ENCODE measurements at places on chromosomes 1 and 21.

GRCh38 chr1:224180783-224181452, 2.1 kb upstream of the DEGS1 start:
- DNase-seq: no peak

GRCh38 chr1:160338580-160338979, 4.5 kb downstream of the COPA start:
- DNase-seq: no peak

GRCh38 chr1:39898648-39899603, 2.8 kb downstream of the MYCL start:
- no peak for DNase-seq

- no peak for DNase-seq
These were observed 126.8 kb upstream of the DEPDC1 start for GRCh38 chr1:68623700-68624099.

- DNase-seq: no peak
These were observed 33.7 kb downstream of the TBX15 start for GRCh38 chr1:118954301-118954905.

DNA sequence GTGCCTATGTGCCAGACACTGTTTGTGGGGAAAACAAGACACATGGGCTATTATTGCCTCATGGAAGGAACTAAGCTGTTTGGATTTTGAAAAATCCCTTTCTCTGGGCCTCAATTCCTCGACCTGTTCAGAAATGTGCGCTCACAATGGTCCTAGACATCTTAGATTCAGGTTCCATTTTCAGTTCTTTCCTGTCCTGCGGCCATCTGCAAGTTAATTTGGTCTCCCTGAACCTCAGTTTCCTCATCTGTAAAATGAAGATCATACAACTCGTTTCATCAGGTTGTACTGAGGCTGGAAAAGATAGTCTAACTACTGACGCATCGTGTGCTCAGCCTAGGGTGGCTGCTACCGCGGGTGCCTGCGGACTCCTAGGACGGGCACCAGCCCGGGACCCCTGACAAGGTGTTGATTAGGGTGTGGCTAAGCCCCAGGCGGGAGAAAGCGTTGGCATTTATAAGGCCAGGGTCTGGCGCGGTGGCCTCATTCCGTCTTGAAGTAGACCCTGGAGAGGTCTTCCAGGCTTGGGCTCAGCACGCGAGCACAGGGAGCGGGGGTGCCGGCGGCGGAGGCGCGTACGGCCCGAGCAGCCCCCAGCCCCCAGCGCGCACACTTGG, 493 bp upstream of the ELOA start:
- no peak for DNase-seq

- no peak for DNase-seq
These were observed 36.6 kb downstream of the HIVEP3 start for GRCh38 chr1:41882068-41882477.

- no peak for DNase-seq
These were observed 55.9 kb downstream of the CAMSAP2 start for GRCh38 chr1:200794506-200795065.

DNA sequence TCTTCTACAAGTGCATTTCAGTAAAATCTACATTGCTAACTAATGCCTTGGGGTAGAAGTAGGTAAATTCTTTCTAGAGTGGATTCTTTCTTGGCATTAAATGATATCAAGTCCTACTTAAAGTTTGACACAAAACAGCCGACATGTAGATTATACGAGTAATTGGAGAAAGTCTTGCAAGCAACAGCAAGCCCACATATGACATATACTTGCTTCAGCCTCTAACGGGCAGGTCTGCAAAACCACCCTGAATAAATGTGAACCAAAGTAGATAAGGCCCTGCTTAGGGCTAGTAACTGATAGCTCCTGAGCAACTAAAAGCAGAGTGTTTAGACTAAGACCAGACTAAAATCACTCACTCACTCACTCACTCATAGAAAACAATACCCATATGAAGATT, 203.2 kb downstream of the LTN1 start:
- no peak for DNase-seq

GRCh38 chr1:17186216-17186909, 18.6 kb upstream of the PADI1 start:
- no peak for DNase-seq

- no peak for DNase-seq
These were observed 85.3 kb downstream of the C1orf21 start for GRCh38 chr1:184472136-184472535.

GRCh38 chr1:222923506-222923905, 108.7 kb downstream of the DISP1 start:
- DNase-seq: no peak

GRCh38 chr1:62599044-62599443, 1.7 kb downstream of the ANGPTL3 start:
- no peak for DNase-seq

DNA sequence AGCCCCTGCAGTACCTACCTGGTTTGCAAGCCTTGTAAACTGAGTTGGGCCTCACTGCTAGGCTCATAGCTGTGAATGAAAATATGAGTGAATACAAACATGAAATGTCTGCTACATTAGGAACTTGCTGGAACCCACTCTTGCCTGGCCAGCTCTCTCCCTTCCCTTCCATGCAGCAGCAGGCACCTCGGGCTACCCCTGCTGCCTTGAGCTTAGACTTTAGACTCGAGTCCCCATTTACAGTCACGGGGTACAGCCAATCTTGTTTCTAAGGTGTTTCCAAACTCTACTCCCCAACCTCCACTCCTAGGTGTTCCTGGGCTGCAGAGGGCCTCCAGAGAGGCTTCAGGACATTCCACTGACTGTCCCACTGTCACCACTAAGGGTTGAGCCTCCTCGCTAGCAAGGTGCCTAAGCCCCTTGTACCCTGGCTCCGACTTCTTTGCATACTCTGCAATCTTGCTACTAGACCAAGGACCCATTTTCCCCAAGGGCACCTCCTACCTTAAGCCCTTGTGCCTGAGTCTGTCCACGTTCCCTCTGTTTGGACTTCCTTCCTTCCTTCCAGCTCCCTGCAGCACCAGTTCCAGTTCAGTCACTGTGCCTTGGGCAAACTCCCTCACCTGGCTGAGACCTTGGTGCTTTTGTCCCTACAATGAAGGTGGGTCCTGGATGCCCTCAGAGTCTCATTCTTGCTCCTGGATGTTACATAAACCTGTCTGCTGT, 36.9 kb downstream of the CDK18 start:
- DNase-seq: no peak

DNA sequence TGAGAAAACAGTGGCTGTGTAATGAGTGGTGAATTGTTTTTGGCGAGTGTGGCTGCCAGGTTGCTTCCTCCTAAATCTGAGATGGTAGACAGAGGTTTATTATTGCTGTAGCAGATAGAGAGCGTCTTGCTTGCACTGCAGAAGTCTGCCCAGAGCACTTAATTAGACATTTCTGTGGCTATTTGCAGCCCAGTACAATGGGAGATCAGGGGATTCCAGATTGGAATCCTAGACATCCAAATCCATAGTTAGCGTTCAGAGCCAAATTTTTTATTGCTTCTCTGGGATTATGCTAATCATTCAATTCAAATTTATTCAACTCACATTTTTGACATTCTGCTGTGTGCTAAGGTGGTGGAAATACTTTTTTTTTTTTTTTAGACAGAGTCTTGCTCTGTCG, 30.0 kb downstream of the KIF26B start:
- no peak for DNase-seq

- no peak for DNase-seq
These were observed 2.0 kb downstream of the KCND3 start for GRCh38 chr1:111987502-111987901.

GRCh38 chr1:10519016-10519417, 44.3 kb downstream of the PEX14 start:
- DNase-seq: no peak

GRCh38 chr1:150558761-150559655, 9.8 kb downstream of the ADAMTSL4 start:
- no peak for DNase-seq

DNA sequence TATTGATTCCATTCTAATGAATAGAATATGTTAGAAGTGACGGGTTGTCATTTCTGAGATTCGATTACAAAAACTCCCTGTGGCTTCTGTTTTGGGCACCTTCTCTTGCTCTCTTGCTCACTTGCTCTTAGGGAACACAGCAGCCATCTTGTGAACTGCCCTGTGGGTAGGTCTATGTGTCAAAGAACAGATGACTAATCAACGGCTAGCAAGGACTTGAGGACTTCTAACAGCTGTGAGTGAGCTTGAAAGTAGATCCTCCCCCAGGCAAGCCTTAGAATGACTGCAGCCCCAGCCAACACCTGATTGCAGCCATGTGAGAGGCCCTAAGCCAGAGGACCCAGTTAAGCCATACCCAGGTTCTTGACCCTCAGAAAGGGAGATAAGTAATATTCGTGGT, 49.3 kb downstream of the AZIN2 start:
- DNase-seq: no peak

- no peak for DNase-seq
These were observed 131.7 kb downstream of the PSMG1 start for GRCh38 chr21:39051588-39051949.
